ENCODE measurements at places on chromosomes 1 and 21.
A peak's percentile ranks its signal among the peaks of the same experiment; 100 is the strongest.

DNA sequence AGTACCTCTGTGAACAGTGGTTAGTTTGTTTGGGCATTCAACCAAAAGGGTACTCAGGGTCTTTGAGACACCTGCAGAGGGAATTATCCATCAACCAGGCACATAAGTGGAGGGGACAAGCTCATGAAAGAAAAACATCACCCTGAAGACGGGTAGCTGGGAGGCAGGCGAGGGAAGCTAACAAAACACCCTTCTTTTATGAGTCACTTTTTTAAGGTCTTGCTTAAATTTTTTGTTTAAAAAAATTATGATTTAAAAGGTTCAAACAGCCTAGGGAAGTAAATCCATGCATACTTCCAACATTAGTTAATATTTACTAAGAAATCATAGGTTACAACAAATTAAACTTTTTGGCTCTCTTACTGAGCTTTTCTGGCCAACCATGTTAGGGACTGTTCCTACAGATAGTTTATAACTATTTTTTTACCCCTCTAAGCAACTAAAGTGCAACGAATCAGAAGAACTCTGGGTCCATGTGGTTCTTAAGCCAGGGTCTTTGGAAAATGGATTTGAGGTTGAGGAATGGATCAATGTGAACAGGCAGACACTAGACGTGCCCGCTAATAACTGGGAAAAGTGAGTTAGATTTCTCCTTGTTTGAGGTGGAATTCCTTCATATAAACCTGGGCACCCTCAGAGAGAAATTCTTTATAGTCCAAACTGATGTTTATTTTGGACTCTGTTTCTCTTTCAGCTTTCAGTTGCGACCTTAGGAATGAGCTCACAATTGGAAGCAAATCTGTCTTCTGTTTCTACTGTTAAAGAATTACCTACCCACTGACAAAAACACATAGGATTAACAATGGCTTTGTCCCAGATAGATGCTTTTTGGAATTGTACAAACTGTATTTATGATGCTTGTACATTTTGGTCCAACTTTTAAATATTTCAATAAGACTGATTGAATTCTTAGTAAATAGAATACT lies 123.0 kb downstream of the LYPLAL1 start:
- no peak for DNase-seq

GRCh38 chr1:60052601-60053000 lies 21.0 kb downstream of the C1orf87 start:
- no peak for DNase-seq

- DNase-seq, result no peak
Measured at GRCh38 chr1:60847391-60847790, 235.0 kb upstream of the NFIA start.

GRCh38 chr1:52399629-52400028 lies 4.6 kb downstream of the ORC1 start:
- DNase-seq, result no peak

GRCh38 chr1:230650300-230650699 lies 8.0 kb downstream of the COG2 start:
- no peak for DNase-seq

DNA sequence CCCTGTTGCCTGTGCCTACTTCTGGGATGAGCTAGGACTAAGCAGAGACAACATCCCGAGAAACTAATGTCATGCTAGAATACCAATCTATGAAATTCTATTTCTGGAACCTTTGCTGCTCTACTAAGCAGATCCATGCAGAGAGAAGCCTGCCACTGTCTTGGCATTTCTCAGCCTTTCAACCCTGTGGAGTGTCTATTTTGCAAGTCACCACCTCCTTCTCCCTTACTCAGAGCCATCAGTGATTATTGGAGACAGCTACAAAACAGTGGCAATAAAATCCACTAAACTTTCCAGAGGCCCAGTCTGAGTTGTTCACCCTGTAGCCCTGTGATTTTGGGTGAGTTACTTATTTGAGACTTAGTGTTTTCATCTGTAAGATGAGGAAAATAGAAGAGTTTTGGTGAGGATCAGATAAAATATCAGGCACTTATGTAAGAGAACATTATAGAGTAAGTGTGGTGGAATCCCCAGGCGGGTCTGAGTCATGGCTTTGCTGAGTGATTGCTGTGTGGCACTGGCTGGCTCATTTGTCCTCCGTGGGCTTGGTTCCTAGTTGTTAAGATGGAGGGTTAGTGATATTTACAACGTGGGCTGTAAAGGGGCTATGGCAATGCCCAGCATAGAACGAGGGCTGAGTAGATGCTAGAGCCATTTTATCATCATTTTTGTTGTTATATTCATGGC lies 61.1 kb downstream of the FMN2 start:
- DNase-seq, result no peak

DNA sequence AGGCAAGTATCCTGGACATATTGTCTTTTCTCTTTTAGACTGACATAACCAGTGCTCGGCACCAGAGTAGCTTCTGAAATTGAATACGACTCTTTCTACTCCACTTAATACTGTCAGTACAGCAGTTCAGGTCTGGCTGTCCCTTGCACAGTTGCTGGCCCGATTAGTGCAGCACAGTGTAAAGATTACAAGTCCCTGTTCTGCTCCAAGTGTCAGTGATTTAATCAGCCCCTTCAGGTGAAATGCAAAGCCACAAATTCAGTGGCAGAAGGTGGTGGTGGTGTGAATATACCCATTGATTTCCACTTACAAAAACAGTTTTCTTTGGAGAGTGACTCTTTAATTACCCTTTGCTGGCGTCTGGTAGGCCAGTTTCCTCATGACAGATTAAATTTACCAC lies 545.4 kb downstream of the ADGRL2 start:
- DNase-seq, result peak; percentile 54

DNA sequence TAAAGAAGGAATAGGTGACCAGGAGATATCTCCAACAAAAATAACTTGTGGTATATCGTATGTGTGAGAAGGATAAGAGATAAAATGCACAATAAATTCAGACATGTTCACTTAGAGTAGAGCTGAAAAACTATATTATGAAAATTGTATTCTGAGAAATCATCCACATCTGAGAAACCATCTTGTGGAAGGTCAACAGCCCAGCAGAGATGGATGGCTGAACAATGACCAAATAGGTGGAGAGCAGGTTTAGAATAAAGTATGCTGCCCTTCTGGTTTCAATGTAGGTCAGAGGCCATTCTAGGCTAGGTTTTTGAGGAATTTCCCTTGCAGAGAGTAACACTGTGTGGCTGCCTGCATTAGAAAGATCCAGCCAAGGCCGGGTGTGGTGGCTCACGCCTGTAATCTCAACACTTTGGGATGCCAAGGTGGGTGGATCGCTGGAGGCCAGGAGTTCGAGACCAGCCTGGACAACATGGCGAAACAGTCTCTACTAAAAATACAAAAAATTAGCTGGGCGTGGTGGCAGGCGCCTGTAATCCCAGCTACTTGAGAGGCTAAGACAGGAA lies 8.8 kb upstream of the UAP1 start:
- no peak for DNase-seq
